HT-29 (cell line): ENCODE measurements at places on chromosomes 7 and 10.

DNA sequence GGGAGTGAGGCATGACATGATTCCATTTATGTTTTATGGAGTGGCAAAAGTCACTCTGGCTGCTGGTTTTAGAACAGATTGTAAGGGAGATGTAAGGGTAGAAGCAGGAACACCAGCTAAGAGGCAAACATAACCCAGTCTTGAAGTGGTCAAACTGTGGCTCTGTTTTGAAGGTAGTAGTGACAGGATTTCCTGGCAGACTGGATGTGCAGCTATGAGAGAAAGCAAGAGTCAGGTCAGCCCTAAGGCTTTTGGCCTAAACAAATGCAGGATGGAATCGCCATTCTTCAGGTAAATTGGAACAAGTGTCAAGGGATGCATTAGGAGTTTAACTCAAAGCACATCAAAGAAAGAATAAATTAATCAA lies 175.3 kb upstream of the AGR3 start:
- no peak for DNase-seq

- no peak for DNase-seq
Measured at GRCh38 chr7:134022286-134022911, 104.7 kb upstream of the LRGUK start.

DNA sequence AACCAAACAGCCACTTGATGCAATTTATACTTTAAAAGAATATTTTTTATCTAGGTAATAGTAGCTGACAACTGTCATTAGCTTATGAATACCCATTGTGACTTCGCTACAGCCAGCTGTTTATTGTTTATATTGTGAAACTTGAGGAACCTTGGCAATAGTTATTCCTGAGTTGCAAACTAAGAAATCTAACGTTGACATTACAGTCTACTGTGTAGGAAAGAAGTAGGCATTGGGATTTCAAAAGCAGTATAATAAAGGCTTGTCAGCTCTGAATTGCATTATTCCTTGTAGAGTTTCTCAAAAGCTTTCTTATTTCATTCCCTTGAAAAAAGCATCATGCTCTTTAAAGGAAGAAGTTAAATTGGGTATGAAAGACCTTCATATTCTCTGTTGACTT lies 42.7 kb upstream of the OIT3 start:
- no peak for DNase-seq

DNA sequence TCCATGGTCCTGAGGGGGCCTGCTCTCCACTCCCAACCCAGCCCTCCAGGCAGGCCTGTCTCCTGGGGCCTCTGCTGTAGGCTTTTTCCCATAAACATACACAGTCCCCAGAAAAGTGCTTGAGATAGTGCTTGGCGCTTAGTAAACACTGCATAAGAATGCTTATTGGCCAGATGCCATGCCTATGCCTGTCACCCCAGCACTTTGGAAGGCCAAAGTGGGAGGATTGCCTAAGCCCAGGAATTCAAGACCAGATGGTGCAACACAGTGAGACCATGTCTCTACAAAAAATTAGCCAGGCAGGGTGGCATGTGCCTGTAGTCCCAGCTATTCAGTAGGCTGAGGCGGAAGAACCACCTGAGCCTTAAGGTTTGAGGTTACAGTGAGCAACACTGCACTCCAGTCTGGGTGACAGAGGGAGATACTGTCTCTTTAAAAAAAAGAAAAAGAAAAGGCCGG lies 24.6 kb upstream of the ASL start:
- DNase-seq = peak; percentile 53

DNA sequence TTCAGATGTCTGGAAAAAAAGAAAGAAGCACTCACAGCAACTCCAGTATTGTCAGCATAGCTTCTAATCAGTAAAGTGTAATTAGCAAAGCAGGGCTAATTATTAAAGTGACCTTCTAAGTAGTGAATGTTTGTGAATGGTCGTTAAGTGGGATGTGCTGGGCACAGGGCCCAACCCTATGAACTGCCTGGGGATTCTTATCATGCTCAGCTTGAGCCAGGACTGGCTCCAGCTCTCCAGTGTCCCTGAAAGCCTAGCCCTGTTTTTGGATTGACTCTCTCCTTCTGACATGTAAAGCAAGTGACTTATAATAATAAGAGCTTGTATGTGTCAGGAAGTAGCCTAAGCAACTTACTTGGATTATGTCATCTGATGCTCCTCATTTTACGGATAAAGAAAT lies 9.5 kb upstream of the TBX20 start:
- DNase-seq = no peak

DNA sequence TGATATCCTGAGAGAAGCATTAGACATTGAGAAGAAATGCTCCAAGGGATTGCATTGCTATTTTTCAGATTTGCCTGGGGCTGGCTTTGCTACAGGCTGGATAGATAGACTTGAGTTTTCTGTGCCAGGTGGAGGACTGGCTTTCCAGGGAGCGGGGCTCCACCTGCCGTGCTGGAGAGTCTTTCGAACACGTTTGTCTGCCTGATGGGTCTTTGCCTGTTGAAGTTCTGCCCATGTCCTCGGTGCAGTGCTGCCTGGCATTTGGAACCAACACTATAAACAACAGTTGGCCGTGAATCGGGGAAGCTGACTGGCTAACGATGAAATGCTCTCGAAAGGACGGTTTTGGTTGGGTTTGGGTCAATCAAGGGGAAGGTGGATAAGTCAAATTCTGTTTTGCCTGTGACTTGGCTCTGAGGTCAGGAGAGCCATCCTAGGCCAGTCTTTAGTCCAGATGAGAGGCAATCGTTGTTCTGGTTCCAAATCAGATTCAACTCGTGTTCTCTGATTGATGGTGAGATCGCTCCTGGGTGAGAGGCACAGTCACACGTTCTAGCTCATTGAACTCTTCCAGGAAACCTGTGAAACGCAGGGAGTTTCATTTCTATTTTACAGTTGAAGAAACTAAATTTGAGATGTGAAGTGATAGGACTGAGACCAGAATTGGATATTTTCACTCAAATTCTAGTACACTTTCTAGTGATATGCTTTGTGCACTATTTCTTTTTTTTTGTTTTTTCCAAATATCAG lies 599.0 kb downstream of the TYW1 start:
- no peak for DNase-seq
